ENCODE measurements at places on chromosomes 6 and 20.

GRCh38 chr20:41134362-41135186 is 2.8 kb upstream of the PLCG1 start:
- DNase-seq = no peak

DNA sequence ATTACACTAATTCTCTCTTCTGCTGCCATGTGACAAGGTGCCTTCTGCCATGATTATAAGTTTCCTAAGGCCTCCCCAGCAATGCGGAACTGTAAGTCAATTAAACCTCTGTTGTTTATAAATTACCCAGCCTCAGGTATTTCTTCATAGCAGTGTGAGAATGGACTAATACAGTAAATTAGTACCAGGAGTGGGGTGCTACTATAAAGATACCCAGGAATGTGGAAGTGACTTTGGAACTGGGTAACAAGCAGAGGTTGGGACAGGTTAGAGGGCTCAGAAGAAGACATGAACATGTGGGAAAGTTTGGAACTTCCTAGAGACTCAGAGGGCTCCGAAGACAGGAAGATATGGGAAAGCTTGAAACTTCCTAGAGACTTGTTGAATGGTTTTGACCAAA is 34.8 kb downstream of the MICA start:
- DNase-seq = no peak

DNA sequence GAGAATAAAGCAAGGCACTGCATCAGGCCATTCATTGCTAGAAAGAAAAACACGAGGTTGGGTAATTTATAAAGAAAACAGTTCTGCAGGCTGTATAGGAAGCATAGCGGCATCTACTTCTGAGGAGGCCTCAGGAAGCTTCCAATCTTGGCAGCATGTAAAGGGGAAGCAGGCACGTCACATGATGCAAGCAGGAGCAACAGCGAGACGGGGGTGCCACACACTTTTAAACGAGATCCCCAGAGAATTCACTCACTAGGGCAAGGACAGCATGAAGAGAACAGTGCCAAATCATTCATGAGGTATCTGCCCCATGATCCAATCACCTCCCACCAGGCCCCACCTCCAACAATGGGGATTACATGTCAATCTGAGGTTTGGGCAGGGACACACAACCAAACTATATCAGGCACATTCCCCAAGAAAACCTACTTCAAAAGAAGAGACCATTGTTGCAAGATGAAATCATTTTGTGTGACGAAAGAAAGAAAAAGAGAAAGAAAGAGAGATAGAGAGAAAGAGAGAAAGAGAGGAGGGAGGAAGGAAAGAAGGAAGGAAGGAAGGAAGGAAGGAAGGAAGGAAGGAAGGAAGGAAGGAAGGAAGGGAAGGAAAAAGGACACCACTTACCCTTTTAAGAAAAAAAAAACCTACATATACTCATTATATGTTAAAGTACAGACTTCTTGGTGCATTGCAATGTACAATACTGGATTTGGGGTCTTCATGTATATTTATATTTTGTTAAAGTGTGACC is 95.9 kb upstream of the PLEKHG1 start:
- DNase-seq = no peak

- peak; percentile 43 for DNase-seq
These were observed 537.9 kb downstream of the TENT5A start for GRCh38 chr6:81214414-81215091.

GRCh38 chr6:39865011-39865888 is 69.0 kb downstream of the MOCS1 start:
- DNase-seq = peak; percentile 81

All from NCI-H146 (cell line).